HEK293T (cell line): ENCODE measurements at places on chromosomes 12 and 14.

DNA sequence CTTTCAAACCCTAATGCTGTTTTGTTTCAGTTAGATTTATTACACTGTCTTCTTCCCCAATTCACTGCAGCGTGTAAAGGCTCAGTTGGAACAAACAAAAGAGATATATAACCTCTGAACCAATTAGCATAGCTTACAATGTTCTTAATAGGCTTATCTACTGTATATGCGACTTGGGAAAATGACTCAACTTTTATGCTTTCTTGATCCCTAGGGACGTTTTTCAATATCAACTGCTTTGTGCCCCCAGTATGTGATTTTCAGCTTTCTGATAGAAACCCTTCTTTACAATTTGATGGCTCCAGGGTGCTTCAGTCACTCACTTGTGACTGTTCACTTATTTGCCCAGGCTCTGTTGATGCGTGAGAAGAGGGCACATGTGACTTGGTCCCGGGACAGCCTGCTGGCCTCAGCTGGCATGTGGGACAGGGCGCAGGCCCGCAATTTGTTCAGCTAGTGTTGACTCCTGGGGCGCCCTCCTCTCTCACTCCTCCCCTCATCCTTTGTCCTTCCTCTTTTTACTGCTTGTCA, 107.1 kb downstream of the TMTC2 start:
- DNase-seq: no peak

- DNase-seq: no peak
These were observed 86.9 kb downstream of the AVPR1A start for GRCh38 chr12:63064080-63064479.

- DNase-seq: no peak
These were observed 53.0 kb downstream of the ATF7IP start for GRCh38 chr12:14418451-14418890.

- DNase-seq: no peak
These were observed 51.4 kb downstream of the HMGA2 start for GRCh38 chr12:65875640-65876071.

GRCh38 chr12:3016191-3016590, 57.0 kb downstream of the TEAD4 start:
- DNase-seq: no peak

GRCh38 chr12:115964626-115965025, 312.9 kb downstream of the MED13L start:
- no peak for DNase-seq

DNA sequence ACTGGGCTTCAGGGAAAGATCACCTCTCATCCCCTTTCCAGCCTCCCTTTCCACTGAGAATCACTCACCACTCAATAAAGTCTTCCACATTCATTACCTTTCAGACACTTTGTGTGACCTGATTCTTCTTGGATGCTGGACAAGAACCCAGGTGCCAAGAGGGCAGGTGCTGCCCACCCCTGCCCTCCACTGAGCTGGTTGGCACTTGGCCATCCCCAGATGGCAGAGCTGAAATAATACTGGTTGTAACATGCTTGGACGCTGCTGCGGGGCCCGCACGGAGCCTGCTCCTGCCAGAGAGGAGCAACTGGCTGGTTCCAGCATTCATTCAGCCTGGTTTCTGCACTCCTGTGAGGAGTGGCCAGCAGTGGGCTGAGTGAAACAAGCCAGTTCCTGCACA, 386.7 kb upstream of the CCDC196 start:
- no peak for DNase-seq

DNA sequence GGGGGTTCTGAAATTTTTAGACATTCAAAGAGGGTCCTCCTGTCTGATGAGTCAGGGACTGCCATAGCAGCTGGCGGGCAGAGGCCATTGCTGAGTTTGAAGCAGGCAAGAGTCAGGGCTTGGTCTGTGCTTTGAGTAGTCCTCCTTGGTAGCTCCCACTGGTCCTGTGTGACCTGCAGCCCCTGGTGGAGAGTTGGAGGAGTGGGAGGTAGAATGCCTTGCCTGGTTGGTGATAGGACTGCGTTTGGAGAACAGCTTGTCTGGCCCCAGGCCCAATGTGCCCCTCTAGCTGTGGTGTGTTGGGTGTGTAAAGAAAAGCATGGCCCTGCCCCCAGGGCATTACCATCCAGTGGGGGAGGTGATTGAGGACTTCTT, 116.7 kb downstream of the BEGAIN start:
- no peak for DNase-seq

- DNase-seq: no peak
These were observed 37.8 kb upstream of the FOS start for GRCh38 chr14:75240781-75241180.

DNA sequence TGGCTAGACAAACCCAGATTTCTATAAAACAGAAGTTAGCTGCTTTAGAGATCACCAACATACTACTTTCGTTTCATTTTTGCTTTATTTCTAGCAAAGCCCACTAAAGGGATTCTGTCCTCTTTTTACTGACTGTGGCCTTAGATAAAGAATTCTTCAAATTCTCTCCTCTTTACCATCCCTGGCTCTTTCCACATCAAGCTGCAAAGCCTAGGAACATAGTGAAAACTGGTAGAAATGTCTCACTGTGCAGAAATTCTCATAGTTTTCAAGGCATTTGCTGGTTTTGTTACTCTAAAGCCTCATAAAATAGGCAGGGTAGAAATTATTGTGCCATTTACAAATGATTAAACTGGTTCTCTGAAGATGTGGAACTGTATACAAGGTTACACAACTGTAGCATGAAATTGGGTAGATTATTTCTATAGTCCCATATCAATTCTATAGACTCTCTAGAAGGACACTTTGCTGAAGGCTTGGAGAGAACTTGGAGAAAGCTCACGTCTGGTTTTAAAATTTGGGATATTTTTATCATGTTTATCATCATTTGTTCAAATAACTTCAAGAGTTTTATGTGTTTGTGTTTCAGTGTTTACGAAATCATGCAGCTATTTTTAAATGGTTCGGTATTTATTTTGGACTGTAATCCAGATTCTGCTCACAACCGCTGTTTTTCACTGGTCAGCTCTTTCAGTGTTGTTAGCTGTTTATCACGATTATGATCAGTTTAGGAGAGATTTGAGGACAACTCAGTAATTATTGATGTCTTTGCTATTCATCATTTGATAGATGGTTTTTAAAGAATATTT, 36.7 kb upstream of the CSRP2 start:
- DNase-seq: no peak

DNA sequence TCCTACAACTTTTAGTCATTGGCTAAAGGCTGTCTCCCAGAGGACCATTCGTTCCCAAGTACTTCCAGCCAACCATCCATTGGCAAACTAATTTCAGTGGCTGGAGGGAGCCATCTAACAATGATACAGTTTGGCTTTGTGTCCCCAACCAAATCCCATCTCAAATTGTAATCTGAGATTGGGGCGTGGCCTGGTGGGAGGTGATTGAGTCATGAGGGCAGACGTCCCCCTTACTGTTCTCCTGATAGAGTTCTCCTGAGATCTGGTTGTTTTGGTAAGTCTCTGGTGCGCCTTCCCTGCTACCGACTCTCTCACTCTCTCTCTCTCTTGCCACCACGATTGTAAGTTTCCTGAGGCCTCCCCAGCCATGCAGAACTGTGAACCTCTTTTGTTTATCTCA, 99.7 kb upstream of the FUT8 start:
- DNase-seq: no peak

DNA sequence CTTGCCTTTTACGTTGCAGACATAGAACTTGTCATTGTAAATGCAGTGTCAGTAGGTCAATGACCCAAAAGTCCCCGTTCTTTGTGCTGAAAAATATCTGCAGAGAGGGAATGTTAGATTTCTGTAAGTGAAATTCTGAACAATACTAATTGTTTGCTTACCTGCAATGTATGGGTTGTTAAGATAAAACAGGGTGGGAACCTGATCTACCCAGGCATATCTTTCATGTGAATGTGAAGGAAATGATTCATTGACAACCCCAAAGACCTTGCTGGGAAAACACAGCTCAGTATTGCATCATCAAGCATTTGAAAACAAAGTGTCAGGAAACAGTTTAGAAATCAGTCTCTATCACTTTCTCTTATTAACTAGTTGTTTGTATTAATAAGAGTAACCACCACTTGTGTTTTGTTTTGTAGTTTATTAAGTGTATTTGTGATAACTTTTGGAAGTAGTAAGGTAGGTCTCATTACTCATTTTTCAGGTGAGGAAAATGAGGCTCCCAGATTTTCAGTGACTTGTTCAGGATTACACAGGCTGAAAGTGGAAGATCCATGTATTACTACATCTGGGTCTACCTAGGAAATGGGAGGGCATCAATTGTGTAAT, 57.9 kb upstream of the SLC38A2 start:
- DNase-seq: no peak

- DNase-seq: no peak
These were observed 80.2 kb downstream of the ANO6 start for GRCh38 chr12:45296046-45296586.

- no peak for DNase-seq
These were observed 1.5 kb downstream of the NPAS3 start for GRCh38 chr14:32940066-32940651.
